ENCODE measurements at places on chromosomes 4 and X.

DNA sequence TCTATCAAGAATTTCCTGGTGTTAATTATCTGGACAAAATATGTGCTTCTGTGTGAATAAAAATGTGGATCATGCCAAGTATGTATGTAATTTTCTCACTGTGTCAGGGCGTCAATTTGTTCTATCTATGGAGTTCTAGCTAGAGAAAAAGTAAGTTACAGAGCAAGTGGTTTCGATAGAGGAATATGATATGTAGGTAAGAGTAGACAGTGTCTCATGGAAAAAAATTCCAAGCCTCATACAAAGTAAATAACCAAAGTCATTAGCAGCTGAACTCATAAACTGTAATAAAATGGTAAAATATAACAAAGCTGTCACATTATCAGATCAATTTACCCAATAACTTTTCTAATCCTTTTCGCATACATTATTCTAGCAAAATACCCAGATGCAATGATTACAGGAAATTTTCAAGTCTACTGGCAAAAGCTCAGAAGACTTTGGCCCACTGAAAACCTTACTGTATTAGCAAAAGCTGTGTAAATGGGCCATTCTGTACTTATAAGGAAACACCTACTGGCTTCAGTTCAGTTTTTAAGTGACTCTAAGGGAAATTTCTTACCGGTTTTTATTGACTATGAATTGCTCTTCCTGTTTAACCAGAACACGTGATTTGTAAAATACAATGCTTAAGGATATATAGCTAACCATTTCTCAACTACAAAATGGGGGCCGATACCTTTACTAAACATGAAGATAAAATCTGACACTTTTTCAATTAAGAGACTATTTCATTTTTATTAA, 121.0 kb upstream of the ARSJ start:
- no peak for DNase-seq

DNA sequence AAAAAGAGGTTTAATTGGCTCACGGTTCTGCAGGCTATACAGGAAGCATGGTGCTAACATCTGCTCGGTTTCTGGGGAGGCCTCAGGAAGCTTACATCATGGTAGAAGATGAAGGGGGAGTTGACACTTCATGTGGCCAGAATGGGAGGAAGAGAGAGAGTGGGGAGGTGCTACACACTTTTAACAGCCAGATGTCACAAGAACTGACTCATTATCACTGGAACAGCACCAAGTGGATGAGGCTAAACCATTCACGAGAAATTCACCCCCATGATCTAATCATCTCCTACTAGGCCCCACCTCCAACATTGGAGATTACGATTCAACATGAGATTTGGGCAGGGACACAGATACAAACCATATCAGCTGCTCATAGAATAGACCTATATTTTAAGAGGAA, 255.8 kb downstream of the OPHN1 start:
- DNase-seq: no peak

GRCh38 chrX:133493366-133493765, 78.1 kb upstream of the GPC4 start:
- no peak for DNase-seq

DNA sequence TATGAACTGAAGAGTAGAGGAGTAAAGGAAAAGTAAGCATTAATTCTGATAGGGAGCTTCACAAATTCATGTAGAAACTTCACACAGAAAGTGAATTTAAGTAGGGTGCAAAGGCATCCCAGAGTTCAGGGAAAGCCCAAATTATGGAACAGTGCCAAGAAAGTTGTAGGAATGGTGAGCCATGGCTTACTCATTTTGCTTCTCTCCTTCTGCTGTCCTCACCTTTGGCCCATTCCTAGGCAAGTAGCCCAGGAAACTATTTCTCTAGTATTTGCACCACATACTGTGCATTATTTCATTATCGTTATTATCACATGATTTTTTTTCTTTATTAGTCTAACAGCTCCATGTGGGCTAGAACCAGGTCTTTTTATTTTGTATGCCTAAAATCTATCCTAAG, 34.9 kb upstream of the IL1RAPL1 start:
- DNase-seq: no peak

DNA sequence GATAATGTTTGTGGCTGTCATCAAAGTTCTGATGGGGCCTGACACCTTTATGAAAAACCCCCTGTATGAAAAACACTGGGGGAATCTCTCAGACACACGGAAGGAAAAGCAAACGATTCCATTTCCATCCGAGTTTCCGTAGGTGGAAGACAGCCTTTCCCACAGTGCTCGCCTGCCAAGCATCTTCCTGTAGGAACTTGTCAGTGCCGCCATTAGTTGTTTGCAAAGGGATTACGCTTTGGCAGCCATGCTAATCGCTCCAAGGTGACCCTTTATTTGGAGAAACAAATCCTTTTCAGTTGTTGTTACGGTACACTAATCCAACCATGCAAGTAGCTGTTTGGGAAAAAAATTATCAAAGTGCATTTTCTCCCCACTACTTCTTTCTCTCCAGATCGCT, 44.4 kb upstream of the STOX2 start:
- no peak for DNase-seq

- no peak for DNase-seq
These were observed 2.2 kb downstream of the BTK start for GRCh38 chrX:101383679-101384205.

DNA sequence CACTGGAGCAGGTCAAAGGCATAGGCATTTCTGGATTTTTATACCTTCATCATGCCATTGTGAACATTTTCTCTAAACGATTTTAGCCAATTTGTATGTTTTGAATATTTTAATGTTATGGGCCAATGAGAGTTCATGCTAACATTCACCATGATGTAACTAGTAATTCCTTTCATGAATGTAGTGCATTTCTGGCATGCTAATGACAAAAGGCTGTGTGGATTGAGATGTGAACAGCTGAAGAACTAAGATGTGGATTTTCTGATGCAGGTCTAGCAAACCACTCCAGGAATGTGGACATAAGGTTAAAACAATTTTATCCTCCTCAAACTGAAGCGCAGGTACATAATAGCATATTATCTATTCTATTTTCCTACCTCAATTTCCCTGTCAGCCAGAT, 269.4 kb downstream of the NLGN4X start:
- no peak for DNase-seq

GRCh38 chrX:40015693-40016092, 82.1 kb downstream of the BCOR start:
- no peak for DNase-seq

DNA sequence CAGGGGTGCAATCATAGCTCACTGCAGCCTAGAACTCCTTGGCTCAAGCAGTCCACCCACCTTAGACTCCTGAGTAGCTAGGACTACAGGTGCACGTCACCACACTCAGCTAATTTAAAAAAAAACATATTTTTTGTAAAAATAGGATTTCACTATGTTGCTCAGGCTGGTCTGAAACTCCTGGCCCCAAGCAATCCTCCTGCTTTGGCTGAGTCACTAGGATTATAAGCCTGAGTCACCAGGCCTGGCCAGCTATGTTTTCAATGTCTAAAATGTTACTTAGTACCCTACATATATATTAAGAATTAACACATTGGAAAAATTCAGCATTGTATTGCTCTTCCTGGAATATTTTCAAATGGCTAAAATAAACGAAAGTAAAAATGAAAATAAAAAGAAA, 37.5 kb downstream of the PNPLA4 start:
- no peak for DNase-seq

DNA sequence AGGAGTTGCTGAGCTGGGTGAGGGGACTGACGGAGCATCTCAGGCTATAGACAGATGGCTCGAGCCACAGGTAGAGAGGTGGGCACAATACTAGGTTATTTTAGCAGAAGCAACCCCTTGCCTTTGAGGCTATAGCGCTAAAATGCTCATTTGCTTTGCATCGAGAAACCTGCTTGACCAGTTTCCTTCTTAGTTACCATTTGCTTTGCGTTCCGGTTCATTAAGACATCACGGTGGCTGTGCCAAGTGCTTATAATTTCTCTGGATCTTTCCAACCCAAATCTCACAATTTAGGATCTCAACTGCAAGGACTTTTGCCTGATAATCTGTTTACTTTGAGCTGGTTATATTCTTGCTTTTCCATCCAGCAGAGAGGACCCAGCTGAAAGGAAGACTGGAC, 40.8 kb downstream of the DLG3 start:
- no peak for DNase-seq

DNA sequence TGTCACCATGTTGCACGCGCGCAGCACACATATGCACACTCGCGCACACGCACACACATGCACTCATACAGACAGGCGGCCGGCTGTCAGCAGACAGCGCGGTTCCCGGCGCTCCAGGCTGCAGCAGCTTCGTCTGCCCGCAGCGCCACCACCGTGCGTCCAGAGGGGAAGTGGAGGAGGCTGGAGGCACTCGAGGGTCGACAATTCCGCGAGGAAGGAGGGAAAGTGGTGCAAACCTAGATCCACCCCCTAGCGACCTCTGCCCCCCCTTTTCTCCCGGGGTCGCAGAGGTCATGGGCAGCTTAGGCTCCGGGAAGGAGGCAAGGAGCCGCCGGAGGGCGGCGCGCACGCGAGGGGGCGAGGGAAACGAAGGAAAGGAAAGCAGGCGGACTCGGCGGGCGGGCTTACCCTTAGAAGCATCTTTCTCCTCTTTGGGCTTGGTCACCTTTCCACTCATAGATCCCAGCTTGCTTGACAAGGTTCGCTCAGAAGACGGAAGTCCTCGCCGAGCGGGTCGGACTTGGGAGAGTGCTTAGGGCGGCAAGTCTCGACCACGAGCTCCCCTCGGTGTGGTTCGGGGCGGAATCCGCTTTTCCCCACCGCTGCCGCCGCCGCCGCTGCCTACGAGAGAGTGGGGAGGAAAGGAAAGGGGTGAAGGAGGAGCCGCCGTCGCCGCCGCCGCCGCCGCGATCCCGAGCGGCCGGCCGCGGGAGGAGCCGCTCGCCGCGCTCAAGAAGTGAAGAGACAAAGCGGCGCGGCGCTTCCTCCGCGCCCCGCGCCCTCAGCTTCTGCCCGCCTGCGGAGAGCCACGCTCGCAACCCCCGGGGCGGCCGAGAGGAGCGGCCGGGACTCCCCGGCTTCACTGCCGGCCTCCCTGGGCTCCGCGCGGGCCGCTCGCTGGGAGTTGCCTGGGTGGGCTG, 326.6 kb upstream of the F9 start:
- DNase-seq: no peak

GRCh38 chr4:16775411-16776154, 122.9 kb downstream of the LDB2 start:
- no peak for DNase-seq

DNA sequence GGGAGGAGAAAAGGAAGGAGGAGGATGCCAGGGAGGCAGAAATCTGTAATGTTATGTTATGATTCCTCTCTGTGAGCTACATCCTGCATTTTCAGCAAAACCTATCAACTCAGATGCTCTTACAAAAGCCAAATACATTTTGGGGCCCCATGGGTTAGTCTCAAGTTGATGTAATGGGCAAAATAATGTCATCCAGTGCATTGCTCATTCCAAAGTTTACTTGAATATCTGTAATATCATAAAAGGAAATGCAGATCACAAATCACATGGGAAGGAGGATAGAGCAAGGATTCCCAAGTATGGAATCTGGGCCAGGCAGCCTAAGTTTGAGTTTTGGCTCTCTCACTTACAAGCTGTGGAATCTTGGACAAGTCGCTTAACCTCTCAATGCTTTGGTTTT, 74.9 kb upstream of the SOD3 start:
- no peak for DNase-seq

- DNase-seq: peak; percentile 14
These were observed 807 bp downstream of the USP9X start for GRCh38 chrX:41085878-41086626.

GRCh38 chr4:55503169-55503568, 43.5 kb downstream of the CLOCK start:
- no peak for DNase-seq

GRCh38 chr4:110616238-110617074, 6.4 kb downstream of the PITX2 start:
- no peak for DNase-seq

DNA sequence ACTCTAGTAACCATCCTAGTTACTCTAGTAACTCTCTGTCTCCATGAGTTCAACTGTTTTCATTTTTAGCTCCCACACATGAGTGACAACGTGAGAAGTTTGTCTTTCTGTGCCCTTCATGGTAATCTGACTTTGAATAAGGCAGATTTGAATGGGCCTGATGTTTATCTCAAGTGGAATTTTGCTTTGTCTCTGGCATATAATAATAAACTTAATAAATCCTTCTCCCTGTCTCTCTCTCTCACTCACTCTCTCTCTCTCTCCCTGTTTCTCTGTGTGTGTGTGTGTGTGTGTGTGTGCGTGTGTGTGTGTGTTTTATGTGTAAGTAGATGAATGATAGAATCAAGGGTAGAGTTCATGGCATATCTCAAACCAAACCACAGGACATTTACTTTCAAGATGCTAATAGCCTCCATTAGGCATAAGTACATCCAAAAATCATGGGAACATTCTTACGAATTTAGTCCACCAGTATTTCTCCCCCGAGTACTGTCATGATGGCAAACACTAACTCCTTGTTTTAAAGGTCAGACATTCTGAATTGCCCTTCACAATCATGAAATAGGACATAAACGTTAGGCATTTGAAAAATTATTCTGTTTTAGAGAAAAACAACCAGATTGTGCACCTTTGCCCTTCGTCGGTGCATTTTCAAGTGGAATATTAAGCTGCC, 193.1 kb downstream of the SPATA18 start:
- DNase-seq: no peak

- DNase-seq: no peak
These were observed 21.2 kb downstream of the TMEM184C start for GRCh38 chr4:147638365-147638764.

GRCh38 chr4:161792991-161793390, 370.8 kb downstream of the FSTL5 start:
- no peak for DNase-seq

DNA sequence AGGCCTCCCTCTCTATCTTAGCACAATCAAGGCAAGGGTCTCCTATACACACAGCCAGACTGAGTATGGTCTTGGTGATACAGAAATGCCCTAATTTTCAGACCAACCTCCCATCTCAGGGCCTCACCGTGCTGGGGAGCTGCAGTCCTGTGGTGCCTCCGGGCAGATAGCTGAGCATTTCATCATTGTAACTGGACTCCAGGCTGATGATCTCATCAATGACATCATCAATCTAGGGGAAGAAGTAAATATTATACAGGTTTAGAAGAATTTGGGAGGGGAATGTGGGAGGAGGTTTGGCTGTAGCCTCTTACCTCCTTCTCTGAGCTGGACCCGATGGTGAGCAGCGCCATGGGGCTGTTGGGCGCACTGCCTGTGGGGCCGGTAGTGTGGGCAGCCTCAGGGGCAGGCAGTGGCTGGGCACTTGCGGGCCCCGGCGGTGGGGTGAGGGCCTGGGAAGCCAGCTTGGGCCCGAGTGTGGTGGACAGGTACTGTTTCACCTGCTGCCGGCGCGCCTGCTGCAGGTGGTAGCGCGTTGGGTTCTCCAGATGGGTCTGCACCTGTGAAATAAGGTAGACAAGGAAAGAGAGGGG, 5.2 kb downstream of the TFE3 start:
- DNase-seq: no peak

DNA sequence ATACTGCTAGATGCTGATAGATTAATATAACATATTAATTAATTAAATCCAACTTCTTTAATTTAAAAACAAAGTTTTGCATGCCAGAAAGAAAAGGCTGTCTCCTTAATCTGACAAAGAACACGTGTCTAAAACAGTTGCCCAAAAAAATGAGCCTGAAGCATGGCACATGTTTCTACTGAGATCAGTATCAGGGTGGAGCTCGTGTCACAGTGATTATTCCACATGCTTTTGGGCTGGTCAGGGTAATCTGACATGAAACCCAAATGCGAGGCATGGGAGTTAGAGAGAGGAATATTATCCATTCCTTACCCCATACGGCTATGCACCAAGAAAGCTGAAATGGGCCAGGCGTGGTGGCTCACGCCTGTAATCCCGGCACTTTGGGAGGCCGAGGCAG, 79.4 kb upstream of the ADRA2C start:
- no peak for DNase-seq
